ENCODE measurements at places on chromosomes 16 and 17.
A peak's percentile ranks its signal among the peaks of the same experiment; 100 is the strongest.

DNA sequence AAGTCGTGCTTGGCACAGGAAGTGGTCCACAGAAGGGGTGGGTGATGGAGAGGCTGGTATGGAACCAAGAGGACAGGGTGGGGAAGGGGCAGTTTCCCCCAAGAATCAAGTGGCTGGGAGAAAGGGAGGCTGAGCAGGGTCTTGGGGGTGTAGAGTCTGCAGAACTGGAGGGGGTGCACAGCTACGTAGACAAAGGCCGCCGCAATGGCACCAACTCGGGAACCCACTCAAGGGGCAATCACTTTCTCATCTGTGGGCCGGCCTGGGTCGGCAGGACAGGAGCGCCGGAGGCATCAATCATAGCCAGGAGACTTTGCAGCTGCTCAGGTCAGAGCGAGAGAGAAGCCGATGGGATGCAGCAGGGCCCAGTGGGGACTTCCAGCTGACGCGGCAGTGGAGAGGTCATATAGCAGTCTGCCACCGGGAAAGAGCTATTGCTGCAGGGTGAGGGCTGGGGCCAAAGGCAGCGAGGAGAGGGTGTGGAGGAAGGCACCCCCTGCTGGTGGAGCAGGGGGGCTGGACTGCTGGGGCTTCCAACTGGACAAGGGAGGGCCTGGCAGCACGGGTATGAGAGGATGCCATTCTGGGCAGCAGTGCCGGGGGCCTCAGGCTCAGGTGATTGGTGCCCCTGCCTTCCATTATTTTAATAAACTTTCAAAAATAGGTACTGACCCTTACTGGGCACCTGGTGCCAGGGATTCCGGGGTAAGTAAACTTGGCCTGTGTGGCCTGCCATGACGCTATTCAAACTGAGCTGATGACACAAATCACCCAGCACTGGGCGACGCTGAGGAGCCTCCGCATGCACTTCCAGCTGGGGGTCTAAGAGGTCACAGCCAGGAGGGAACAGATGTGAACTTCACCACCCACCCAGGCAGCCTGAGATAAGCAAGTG, 52.5 kb upstream of the MTSS2 start:
- peak; percentile 12 for DNase-seq

DNA sequence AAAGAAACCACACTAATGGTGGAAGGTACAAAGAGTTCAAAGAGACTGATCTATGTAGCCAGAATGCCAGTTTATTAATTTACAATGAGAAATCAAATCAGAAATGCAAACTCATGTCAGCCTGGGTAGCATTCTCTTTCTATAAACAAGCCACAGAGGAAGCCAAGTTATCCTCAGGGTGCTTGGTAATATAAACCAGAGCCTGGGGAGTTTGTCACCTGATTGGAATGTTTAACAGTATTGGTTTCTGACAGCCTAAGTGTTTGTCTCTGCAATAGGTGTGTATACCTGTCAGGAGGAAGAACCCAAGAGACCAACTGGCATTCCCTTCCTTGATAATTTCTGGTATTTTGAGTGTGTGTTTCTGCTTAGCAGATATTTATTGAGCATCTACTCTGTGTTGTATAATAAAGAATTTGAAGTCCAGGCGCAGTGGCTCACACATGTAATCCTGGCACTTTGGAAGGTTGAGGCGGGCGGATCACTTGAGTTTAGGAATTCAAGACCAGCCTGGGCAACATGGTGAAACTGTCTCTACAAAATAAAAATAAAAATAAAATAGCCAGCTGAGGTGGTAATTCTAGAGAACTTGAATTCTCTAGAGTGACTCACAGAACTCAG, 3.1 kb upstream of the C17orf58 start:
- DNase-seq: no peak

DNA sequence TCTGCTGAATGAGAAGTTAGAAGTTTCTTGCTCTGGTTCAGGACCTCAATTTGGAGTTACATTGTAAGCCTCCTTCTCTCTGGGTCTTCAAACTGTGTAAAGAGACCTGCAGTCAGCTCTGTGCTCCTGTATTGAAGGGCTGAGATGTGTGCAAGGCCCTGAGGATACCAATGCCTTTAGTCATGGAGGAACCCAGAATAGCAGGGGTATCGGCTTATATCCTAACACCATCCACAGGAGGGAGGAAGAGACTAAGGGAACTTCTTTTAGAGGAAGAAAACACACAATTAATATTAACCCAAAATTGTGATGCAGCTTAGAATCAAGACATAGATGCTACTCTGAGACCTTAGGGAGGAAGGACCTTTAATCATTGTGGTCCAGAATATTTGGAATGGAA, 36.5 kb downstream of the GLP2R start:
- no peak for DNase-seq

DNA sequence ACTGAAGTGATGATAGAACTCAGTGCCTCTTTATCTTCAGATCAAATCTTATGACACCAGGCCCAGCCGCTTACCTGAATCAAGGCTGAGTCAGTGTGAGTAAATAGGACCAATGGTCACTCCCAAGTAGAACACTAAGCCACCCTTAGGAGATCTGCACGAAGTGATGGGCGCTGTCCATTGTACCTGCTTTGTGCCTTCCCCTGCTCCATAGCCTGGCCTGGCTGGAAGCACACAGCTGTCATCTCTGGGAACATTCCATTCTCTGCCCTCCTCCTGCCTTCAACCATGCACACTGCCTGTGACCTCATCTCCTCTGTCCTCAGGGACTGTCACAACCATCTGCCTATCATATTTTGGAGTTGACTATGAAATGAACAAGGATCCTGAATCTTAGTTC, 279.5 kb upstream of the ASIC2 start:
- no peak for DNase-seq

DNA sequence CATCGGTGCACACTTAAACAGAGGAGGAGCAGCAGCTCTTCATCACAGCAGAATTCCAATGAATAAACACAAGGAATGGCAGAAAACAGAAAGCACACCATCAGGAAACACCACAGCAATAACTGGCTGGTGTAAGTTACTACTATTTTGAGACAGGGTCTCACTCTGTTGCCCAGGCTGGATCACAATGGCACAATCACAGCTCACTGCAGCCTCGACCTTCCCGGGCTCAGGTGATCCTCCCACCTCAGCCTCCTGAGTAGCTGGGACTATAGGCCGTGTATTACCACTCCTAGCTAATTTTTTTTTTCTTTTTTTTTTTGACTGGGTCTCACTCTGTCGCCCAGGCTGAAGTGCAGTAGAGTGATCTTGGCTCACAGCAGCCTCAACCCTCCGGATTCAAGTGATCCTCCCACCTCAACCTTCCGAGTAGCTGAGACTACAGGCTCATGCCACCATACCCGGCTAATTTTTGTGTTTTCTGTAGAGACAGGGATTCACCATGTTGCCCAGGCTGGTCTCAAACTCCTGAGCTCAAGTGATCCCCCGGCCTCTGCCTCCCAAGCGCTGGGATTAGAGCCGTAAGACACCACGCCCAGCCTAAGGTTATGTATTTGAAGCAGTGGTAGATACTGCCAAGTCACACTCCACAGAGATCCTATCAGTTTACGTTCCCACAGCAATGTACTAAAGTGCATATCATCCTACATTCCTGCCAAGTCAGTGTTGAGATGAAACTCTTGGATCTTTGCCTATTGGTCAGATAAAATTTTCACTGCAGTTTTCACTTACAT, 20.7 kb downstream of the TRAP1 start:
- DNase-seq: no peak

GRCh38 chr17:73772107-73772705, 128.0 kb upstream of the SDK2 start:
- DNase-seq: no peak

- no peak for DNase-seq
Observed at GRCh38 chr17:80961541-80962330, 29.9 kb upstream of the CHMP6 start.

GRCh38 chr17:3894911-3895343, 2.1 kb upstream of the CAMKK1 start:
- DNase-seq: no peak

DNA sequence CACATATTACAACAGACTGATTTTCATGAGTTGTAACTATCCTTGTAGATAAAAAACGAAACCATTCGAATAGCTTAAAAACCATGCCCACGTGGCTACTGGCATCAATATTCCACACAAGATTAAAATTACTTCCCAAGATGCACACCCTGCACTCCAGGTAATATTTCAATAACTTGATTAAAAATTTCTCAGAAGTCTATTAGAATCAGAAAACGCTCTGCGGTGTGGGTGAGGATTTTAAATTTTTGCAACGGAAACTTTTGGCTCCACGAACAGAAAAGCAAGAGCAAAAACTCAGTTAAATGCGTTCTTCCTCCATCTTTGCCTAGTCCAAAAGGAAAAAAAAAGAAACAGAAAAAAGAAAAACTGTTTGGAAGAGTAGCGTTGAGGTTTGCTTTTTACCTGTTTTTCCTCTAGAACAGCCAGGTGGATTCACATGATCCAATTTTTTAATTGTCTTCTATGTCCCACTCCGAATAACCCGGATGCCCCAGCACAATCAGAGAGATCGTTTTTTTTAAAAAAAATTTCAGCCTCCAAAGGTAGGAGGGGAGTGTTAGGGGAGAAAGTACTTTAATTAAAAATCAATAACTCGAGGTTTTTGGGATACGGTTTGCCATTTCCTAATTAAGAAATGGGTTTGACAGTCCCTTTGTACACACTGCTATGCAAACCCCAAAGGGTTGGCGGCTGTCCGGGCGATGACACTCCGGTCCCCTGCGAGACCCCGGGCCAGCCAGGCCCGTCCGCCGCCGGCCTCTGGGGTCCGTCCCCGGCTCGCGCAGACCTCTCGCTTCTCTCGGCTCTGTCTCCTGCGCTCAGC, 708 bp upstream of the NFAT5 start:
- peak; percentile 4 for DNase-seq

- no peak for DNase-seq
Observed at GRCh38 chr17:44309472-44309871, 1.1 kb downstream of the RUNDC3A start.

- DNase-seq: peak; percentile 27
Observed at GRCh38 chr16:2178321-2179106, 17.9 kb downstream of the CASKIN1 start.

- DNase-seq: no peak
Observed at GRCh38 chr16:87050142-87050541, 267.1 kb downstream of the C16orf95 start.

GRCh38 chr17:59666235-59666634, 41.0 kb downstream of the PTRH2 start:
- DNase-seq: no peak

DNA sequence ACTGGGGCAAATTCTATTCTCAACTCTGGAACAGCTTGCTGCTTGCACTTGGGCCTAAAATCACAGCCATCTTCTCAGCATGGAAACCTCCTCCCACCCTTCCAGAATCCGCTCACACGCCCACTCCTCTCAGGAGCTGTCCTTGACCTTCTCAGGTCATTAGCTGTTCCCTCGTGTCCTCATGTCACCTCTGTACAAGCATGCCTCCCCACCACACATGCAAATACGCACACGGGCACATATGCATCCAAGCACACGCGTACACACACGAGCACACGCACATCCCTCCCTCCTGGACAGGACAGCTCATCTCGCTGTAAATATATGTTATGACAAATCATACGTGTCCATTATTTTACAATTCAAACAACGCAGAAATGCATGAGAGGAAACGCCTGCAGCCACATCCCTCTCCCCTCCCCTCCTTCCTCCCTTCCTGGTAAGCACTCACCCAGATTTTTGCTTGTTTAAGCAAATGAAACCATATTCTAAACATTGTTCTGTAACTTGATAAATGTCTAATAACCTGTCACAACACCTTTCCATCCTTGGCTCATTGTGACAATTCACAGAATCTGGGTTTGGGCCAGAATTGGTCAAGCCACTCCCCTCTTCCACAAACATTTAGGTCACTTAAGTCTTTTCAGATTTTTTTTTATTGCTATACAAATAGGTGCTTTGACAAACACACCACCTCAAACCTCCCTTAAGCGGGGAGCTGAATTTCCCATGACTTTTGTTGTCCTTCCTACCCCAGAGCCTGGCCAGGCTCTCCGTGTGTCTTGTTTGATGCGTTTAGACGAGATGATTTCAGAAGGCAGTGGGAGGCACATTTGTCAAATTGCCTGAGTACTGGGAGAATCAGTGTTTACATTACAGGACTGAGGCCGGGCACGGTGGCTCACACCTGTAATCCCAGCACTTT, 41.7 kb downstream of the DNAH17 start:
- DNase-seq: no peak

GRCh38 chr17:75144816-75145512, 9.3 kb downstream of the JPT1 start:
- DNase-seq: no peak

GRCh38 chr17:55959756-55960155, 193.5 kb upstream of the ANKFN1 start:
- no peak for DNase-seq

DNA sequence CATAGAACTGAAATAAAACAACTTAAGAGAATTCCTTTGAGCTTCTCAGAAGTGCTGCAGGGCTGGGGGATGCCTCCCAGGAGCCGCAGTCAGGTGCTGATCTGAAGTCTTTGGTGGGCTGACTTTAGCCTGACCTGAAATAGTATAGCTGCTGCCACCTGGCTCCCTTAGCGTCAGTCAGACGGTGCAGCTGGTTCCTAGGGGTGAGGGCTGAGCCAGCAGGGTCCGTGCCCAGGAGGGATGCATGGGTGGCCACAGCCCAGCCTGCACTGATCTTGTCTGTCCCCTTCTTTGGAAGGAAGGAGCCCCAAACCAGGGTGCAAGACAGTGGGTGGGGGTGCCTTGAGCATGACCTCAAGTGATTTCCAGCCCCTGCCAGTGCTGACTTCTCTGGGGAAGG, 11.5 kb downstream of the MAPT start:
- DNase-seq: no peak

- DNase-seq: no peak
Observed at GRCh38 chr17:3002538-3003295, 60.7 kb downstream of the OR1D5 start.

- no peak for DNase-seq
Observed at GRCh38 chr16:64203126-64203525, 918.7 kb downstream of the CDH11 start.

GRCh38 chr17:33647956-33648355, 354.9 kb upstream of the ASIC2 start:
- DNase-seq: no peak

DNA sequence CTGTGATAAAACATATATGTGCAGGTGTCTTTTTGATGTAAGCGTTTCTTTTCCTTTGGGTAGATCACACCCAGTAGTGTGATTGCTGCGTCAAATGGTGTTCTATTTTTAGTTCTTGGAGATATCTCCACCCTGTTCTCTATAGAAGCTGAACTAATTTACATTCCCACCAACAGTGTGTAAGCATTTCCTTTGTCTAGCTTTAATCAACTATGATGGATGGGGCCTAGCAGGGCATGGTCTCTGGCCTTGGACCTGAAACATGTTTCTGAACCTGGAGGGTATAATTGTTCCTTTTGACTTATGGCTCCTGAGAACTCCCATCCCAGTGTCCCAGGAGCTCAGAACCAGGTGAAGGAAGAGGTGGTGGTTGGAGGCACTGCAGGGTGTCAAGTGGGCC, 93.9 kb downstream of the HAPSTR1 start:
- no peak for DNase-seq

DNA sequence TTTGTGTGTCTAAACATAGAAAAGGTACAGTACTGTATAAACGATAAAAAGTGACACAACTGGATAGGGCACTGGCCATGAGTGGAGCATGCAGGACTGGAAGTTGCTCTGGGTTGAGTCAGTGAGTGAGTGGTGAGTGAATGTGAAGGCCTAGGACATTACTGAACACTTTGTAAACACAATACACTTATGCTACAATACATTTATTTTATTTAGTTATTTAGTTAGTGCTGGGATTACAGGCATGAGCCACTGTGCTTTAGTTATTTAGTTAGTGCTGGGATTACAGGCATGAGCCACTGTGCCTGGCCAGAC, 4.6 kb downstream of the CFAP20 start:
- DNase-seq: no peak

All from stimulated activated CD4-positive, alpha-beta T cell treated with anti-CD3 and anti-CD28 coated beads, Interleukin-4, amount 100 ng/mL, for 24 hours (primary cell).